ENCODE measurements at places on chromosomes 4 and X.

GRCh38 chr4:4694296-4694772, 152.5 kb upstream of the STX18 start:
- no peak for DNase-seq

DNA sequence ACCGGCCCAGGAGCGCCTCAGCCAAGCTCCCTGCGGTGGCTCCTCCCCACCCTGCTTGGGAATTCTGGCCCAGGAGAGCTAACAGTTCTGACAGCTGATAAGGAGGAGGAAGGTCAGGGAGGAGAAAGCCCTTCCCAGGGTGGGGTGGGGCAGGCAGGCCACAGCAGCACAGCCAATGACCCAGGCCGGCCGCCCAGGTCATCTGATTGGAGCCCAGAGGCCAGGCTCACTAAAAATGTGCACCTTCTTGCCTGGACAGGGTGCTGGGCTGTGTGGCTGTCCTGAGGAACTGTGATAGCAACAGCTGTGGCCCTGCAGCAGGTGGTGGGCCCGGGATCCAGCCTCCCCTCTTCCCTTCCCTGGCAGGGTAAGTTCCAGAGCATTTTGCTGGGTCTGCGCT, 17.2 kb upstream of the SH3TC1 start:
- no peak for DNase-seq

GRCh38 chr4:39636531-39637184, 2.0 kb downstream of the SMIM14 start:
- DNase-seq: no peak

GRCh38 chrX:11781133-11781532, 23.1 kb downstream of the MSL3 start:
- no peak for DNase-seq

DNA sequence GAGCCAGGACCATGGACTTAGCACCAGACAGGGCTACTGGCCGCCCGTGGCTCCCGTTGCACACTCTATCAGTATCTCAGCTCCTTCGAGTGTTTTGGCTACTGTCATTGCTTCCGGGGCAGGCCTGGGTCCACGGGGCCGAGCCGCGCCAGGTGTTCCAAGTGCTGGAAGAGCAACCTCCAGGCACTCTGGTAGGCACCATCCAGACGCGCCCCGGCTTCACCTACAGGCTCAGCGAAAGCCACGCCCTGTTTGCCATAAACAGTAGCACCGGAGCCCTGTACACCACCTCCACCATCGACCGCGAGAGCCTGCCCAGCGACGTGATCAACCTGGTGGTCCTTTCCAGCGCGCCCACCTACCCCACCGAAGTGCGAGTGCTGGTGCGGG, 1.6 kb downstream of the FAT4 start:
- peak; percentile 35 for DNase-seq

GRCh38 chr4:60745800-60746571, 454.1 kb upstream of the ADGRL3 start:
- DNase-seq: no peak

Measured in NCI-H2171 (cell line).